ENCODE measurements at places on chromosomes 1 and 21.

DNA sequence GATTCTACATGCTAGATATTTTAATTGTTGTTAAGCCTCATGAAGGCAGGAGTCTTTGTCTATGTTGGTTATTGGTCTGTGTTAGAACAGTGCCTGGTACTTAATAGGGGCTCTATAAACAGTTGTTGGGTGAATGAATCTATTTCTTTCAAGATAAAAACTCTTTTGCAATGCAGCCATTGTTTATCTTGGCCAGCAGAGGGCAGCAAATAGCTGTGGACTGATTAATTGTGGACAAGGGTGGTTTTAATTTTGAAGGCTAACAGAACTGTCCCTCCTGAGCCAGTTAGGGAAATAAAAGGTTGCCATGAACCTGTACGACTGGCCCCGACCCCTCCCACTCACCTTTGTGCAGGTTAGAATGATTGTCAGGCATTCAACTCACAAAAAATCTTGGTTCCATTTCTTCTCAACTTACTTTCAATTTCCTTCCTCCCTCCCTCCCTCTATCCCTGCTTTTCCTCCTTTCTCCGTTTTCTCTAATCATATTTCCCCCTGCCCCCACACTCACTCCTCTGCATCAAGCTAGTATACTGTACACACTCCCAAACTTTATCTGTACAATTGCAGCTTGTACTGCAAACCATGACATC is 66.3 kb upstream of the DIRAS3 start:
- DNase-seq, result peak; percentile 25

DNA sequence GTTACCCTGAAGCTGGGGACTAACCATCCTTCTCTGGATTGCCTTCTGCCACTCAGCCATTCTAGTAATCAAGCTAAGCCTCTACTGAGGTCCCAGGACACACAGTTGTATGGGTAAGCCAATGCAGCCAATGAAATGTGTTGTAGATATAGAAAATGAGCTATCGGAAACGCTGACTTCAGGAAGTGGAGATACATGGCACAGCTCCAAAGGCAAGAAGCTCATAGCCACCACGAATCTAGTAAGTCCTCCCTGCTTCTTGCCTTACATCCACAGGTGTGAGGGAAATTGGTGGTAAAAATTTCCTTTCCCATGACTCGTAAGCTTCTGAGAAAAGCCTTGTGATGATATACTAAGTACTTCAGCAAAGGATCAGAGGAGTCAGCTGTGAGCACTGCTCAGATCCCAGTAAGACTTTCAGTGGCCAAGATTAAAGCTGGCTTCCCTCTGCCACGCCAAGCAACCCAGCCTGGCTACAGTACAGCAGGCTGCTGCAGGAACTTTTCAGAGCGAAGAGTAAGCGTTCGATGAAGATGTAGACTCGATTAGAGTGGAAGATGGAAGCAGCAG is 117.7 kb downstream of the SIM2 start:
- no peak for DNase-seq

GRCh38 chr1:231260351-231260750 is 19.3 kb downstream of the GNPAT start:
- no peak for DNase-seq

- DNase-seq, result no peak
Observed at GRCh38 chr1:48552420-48552819, 80.4 kb upstream of the SPATA6 start.

DNA sequence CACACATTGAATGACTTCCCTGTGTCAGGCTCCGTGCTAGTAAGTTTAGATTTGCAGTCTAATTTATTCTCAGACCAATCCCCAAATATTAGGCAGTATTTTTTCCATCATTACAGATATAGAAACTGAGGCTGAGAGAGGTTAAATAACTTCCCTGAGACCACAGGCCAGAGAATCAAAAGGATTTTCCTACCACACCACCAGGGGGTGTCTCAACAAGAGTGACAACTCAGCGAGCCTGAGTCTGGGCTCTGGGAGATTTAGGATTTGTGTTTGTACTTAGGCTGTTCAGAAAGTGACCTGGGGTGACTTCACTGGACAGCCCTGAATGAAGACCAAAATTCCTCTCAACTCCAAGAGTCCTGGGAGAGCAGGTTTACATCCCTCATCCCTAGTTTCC is 13.3 kb upstream of the LCE5A start:
- no peak for DNase-seq

DNA sequence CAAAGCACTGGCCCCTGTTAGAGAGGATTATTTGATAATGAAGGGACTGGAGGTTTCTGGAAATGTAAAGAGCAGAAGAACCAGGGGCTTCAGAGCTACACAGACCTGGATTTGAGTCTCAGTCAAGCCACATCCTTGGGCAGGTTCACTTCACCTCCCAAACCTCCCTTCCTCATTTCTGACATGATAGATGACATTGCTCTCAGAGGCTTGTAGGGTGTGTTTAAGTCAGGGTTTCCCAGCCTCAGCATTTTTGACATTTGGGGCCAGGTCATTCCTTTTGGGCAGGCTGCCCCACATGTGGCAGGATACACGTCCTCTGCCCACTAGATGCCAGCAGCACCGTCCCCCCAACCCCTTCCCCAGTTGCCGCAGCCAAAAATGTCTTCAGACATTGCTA is 474.6 kb downstream of the MATN1 start:
- DNase-seq, result no peak

GRCh38 chr21:31710586-31710985 is 21.3 kb downstream of the SCAF4 start:
- DNase-seq, result no peak

DNA sequence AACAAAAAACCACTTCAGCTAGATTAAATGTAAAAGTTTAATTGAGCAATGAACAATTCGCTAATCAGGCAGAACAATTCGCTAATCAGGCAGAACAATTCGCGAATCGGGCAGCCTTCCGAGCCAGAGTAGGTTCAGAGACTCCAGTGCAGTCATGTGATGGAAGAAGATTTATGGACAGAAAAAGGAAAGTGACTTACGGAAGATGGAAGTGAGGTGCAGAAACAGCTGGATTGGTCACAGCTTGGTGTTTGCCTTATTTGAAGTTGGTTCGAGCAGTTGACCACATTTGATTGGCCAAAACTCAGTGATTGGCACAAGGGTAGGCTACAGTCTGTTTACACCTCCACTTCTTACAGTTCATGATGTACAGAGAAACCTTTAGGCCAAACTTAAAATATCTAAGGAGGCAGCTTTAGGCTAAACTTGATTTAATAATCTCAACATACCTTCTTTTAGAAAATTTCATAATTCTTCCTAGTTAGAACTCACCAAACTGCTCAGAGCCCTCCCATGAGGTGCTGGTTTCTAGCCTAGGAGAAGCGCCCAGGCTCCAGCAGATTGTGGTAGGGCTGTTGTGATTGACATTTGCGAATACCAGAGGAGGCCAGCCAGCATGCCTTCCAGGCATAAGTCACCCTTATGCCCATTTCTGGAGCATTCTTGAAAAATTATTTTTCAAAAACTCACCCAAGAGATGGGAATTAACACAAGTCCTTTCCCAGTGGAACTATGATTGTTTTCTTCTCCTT is 22.8 kb upstream of the KCNC4 start:
- no peak for DNase-seq

Data from nucleus accumbens (tissue), 56 donors.